Right hindlimb (tissue), 1 donor: ENCODE measurements at places on chromosomes 1 and 21.

- DNase-seq, result no peak
Measured at GRCh38 chr1:185627761-185628501, 106.3 kb upstream of the HMCN1 start.

DNA sequence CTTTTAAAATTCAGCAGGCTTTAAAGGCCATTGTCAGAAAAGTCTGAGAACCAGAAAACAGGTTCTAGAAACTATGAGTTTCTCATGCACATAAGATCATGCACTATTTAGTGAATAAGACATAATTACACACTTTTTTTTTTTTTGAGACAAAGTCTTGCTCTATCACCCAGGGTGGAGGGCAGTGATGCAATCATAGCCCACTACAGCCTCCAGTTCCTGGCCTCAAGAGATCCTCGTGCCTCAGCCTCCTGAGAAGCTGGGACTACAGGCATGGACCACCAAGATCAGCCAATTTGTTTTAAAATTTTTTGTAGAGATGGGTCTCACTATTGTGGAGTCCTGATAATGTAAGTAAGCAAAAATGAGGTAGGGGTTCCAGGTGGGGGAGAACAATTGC lies 134.9 kb downstream of the VAV3 start:
- DNase-seq, result no peak

DNA sequence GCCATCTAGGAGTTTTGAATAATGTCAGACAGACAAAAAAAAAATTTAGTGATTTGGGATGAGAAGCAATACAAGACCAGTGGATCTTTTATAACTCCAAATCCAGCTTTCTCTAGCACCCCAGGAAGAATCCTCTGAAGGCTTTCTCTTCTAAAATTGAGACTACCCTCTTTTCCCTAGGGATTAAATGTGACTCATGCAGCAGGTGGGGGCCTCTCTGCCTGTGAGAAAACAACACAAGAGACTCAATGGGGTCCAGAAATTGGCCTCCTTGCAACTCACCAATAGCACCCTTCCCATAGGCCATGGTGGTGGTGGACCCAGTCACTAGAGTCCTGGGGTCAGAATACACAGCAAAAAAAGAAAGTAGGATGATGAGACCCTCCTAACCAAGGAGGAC lies 120.3 kb upstream of the ATP1A1 start:
- no peak for DNase-seq

DNA sequence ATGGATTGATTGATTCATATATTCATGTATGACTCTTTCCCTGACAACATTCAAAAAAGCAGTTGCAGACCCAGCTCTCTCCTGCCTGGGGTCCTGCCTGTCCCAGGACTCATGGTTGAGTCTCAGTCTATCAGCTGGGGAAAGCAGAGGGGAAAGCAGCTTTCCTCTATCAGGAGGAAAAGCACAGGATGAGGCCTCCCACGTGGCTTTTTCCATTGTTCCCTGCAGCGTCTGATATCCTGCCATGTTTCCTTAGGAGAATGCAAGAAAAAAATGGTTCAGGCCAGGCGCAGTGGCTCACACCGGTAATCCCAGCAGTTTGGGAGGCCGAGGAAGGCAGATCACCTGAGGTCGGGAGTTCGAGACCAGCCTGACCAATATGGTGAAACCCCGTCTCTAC lies 133.0 kb upstream of the VAMP3 start:
- DNase-seq, result no peak

DNA sequence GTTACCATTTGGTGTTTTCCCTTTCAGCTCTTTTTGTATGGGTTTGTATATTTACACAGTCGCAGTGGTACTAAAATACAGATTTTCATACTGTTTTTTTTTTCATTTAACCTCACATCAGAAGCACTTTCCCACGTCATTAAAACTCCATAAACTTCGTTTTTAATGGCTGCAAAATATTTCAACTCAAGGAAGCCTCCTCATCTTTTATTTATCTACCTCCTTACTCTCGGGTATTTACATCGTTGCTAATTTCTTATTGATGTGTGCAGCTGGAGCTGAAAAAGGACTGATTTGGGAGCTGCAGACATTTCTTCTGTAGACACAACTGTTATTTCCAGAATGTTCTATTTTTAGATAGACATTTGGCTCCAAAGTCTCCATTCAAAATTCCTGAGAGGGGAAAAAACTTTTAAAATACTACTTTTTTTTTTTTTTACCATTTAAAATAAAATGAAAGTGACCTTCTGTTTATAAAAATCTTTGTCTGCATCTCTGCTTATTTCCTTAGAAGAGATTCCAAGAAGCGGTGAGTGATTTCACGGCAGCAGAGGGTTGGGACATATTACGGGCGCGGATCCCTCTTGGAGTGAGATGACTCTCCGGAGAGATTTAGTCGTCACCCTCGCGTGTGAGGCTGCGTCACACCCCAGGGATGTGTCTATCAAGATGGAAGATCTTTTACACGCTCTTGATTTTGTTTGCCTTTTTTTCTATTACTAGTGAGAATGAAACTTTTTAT lies 10.1 kb downstream of the RUNX3 start:
- DNase-seq, result no peak
